ENCODE measurements at places on chromosomes 11 and 22.
A peak's percentile ranks its signal among the peaks of the same experiment; 100 is the strongest.

GRCh38 chr22:41447435-41448188 lies 1.0 kb upstream of the TOB2 start:
- peak; percentile 63 for DNase-seq

DNA sequence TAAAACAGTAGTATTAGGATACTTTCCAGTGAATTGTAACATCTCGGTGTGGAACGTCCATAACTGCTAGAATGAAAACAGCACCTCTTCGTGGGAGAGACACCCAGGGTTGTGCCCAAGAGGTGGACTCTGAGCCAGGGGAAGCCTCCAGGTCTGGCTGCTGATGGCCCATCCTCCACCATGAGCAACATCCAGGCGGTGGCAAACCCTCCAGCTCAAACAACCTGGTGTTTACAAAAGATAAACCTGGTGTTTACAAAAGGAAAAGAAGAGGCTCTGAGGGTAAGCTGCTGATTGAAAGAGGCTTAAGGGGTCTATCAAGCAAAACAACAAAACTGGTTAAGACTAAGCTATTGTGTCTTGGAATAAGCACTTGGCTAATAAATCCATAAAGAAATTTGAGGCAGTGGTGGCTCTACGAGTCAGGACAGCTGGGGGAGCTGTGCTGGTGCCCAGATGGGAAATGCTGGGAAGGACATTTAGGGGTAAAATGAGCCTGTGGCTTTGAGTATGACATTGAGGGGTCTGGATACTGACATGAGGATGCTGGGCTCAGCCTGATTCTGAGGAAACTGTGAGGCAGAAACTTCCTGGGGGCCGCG lies 909.0 kb downstream of the BRD1 start:
- peak; percentile 88 for DNase-seq

DNA sequence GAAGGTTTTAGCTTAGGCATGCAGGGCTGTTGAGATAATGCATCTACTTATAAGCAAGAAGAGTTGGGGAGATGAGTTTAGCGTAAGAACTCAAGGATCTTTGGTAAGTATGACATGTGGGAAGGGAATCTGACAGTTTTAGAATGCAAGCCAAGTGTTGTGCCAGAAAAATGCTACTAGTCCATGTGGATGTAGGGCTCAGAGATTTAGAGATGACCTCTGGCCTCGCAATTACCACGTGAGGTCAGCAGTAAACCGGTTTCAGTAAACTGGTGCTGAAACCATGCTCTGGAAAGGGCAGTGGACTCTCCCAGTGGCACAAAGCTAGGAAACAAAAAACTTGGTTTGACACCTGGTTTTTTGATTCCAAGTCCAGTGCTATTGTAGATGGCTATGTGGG lies 18.9 kb downstream of the MRPL16 start:
- no peak for DNase-seq

GRCh38 chr11:95563173-95563572 lies 226.4 kb downstream of the FAM76B start:
- no peak for DNase-seq

GRCh38 chr11:45655012-45655283 lies 10.5 kb downstream of the CHST1 start:
- DNase-seq = no peak

DNA sequence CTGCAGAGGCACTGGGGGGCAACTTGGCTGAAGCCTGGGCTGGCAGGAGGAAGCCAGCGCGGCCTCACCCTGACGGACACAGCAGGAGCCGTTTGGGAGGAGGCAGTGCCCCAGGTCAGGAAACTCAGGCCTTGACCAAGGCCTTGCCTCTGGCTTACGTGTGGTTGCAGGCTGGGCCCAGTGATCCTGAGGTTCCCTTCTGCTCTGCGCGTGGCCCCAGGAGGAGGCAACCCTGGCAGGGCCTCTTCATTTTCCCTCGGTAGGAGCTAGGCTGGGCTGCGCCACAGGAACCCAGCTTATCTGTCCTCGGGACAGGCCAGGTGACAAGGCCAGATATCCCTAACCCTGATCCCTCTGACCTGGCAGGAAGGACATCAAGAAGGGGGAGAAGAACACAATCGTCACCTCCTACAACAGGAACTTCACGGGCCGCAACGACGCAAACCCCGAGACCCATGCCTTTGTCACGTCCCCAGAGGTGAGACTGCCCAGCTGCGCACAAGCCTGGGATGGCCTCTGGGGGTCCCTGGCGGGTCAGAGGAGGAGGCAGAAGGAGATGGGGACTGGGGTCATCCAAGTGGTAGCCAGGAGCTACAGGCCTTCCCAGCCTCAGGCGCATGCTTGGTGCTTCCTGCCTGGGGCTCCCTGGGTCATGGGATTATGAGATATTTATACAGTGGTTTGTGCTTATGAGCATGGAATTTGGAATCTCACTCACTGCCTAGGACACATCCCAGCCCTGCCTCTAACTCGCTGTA lies 20.6 kb downstream of the POLR3H start:
- DNase-seq = no peak

DNA sequence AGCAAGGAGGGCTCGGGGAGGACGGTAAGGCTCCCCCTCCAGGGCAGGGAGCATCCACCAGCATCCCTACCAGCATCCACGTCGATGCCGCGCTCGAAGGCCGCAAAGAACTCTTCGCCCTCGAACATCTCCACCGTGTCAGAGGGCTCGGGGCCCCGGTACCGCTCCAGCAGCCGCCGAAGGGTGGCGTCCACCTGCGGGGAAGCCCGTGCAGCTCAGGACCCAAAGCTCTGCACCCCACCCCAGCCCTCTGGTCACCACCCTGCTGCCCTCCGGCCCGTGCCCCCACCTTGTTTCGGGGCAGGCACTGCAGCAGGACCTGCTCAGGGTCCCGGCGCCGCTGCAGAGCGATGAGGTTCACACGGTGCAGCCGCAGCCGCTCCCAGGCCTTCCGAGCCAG lies 2.4 kb upstream of the SLC25A22 start:
- DNase-seq = no peak

GRCh38 chr22:44192098-44192815 lies 11.5 kb downstream of the PARVG start:
- DNase-seq = no peak

DNA sequence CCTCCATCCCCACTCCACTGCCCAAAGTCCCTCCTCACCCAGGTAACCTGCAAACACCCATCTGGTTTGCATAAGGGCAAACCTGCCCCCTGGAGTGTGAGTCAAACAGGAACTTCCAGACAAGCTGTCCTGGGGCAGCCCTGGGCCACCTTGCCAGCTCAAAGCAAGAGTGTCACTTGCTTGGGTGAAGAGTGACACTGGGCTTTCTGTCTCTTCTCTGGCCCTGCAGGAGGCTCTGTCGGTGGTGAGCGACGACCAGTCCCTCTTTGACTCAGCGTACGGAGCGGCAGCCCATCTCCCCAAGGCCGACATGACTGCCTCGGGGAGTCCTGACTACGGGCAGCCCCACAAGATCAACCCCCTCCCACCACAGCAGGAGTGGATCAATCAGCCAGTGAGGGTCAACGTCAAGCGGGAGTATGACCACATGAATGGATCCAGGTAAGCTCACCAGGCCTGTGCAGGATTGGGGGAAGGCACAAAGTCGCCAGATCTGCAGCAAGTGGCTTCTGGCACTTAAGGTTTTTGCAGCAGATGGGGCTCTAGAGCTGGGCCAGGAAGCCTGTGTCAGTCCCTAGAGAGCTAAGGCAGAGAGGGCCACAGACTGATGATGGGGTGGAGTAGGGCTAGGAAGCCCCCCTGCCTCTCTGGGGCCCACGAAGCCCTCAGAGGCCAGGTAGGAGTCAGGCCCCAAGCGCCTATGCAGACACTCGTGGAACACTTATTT lies 64.2 kb downstream of the FLI1 start:
- no peak for DNase-seq

DNA sequence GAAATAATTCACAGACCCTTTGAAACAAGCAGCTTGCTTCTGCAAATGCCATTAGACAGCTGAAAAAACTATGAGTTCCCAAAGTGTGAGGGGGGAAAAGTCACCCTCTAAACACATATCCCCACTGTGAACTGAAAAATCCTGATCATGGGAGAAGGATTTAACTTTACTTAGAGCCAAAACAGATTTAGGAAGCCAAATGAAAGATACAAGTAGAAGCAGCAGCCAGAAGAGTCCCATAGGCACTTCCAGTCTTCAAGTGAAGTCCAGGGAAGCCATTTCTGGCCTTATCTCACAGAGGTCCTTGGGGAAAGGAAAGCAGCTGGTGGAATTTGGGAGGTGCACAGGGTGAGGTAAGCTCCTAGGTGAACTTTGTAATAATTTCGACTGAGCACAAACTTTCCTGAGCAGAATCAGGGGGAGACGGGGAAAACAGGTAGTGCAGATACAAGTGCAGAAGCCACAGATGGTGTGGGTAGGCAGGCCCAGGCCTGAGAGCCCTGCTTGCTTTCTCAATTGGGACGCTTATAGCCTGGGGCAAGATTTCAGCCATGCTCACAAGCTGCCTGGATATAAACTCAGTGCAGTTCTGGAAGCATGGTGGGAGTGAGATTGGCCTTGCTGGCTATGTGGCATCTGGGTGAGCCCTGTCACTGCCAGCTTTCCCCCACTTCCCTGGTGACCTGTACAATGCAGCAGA lies 44.8 kb downstream of the GAS2 start:
- no peak for DNase-seq

- no peak for DNase-seq
Measured at GRCh38 chr11:73400293-73400692, 24.1 kb downstream of the RELT start.

All from NCI-H1105 treated with DMSO at 0.1 percent for 48 hours (cell line).